ENCODE measurements at places on chromosomes 12 and 14. TPM values are rescaled to one million over a fixed set of nuclear protein-coding genes. Genes with fewer than 3 reads are reported as not detected.

The PLEK2 gene
- not detected for total RNA-seq

GRCh38 chr14:69281450-69282169 is 21.7 kb downstream of the GALNT16 start:
- no peak for DNase-seq

GRCh38 chr14:32939254-32940065 is 781 bp downstream of the NPAS3 start:
- DNase-seq: no peak

DNA sequence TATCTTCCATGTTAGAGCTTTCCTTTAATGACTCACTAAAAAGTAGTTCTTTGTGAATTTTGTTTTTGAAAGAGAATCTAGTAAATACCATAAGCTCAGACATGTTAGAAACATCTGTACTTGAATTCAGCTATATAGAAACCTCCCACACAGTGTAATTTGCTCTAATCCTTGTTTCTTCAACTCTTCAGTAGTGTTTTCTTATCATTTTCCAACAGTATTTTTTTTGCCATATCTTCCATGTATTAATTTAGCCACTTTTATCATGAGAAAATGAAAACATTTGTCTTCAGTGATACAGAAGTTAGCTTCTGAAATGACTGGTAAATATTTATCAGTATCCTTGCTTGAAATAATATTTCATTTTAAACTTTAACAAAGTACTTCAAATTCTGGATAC is 73.6 kb downstream of the ARID2 start:
- no peak for DNase-seq

- peak; percentile 49 for DNase-seq
Measured at GRCh38 chr12:53754633-53755264, 3.0 kb upstream of the CISTR start.

The ITGB7 gene
- 207 TPM for total RNA-seq

DNA sequence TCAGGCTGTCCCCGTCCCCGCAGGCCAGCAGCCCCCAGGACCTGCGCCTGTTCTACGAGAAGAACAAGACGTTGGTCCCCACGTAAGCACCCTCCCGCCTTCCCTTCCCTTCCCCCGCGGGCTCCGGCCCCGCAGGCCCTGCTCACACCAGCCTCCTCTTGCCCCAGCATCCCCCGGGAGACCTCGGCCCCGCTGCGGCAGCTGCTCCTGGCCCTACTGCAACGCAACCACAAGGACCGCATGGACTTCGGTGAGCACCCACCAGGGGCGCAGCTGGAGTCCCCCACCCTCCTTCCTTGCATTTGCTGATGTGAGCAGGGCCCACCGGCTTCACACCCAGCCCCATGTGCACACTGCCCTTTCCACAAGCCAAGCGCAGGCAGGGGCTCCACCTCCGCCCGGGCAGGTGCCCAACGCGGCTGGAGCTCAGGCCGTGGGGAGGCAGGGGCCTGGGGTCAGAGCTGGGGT is 15.4 kb downstream of the ULK1 start:
- DNase-seq: no peak

DNA sequence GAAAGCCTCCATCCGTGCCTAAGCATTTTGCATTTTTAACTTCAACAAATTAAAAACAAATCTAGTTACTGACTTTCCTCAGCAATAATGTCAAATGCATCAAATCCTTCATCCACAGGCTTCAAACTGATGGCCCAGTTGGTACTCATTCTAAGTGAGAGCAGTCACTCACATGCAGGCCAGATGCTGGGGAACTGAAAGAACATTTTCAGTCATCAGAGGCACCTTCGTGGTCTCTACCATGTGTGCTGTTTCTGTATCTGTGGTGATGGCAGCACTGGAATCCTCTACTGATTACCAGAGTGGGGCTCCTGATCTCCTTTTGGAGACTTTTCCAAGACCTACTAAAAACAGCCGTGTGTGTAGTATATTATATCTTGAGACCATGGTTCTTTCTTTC is 145.2 kb downstream of the PRIMA1 start:
- DNase-seq: no peak

DNA sequence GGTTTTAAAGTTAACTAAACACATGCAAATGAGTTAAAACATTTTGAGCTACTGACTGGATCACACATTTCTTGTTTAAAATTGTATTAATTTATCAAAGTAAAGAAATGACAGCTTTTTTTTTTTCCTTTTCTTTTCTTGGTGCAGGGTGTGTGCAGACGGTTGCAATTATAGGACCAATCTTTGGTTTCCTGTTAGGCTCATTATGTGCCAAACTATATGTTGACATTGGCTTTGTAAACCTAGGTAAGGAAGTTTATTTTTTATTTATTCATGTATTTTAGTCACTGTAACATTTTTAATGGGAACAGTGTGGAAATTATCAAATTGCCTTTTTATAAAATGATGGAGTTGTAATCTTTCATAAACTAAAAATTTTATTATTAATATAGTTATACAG is 21.9 kb downstream of the SLCO1C1 start:
- no peak for DNase-seq

GRCh38 chr12:47769234-47770085 is 3.6 kb upstream of the SLC48A1 start:
- no peak for DNase-seq

- no peak for DNase-seq
Measured at GRCh38 chr14:104537613-104537988, 42.0 kb upstream of the C14orf180 start.

GRCh38 chr14:63752449-63753169 is 24.7 kb upstream of the SGPP1 start:
- DNase-seq: no peak

DNA sequence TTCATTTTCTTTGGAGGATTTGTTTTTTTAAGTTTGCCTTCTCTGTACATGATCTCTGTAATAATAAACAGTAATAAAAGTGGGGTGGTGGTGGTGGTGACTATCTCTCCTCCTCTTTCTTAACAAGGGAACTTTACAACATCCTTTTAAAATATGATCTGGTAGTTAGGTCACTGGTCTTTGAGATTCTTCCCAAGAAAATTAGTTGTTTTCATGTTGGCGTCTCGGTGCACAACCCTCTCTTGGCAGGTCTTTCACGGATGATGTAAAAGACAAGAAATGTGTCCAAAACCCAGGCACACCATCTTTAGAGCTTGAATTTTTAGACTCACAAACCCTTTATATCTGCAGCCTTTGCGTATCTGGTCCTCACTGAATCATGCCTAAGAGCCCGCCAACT is 488.5 kb upstream of the TBX3 start:
- DNase-seq: no peak

The SERPINA9 gene
- total RNA-seq: not detected

- DNase-seq: no peak
Measured at GRCh38 chr14:70239802-70240201, 51.1 kb upstream of the SLC8A3 start.

DNA sequence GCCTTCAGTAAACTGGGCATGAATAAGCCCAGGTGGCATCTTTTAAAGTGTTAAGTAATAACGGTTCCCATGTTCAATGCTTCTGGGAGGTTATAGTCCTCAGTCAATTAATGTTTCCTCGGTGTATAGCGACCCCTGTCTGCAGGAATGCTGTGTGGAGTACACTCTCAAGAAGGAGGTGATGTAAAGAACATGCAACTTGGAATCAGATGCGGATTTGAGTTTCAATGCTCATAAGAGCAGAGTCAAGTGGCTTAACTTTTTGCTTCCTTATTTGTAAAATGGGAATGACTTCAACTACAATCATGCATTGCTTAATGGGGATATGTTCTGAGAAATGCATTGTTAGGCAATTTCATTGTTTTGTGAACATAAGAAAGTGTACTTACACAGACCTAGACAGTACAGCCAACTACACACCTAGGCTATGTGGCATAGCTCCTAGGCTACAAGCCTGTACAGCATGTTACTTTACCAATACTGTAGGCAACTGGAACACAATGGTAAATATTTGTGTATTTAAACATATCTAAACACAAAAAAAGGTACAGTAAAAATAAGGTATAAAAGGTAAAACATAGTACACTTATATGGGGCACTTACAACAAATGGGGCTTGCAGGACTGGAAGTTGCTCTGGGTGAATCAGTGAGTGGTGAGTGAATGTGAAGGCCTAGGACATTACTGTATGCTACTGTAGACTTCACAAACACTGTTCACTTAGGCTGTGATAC is 6.7 kb upstream of the MRPS35 start:
- peak; percentile 77 for DNase-seq

The KRT78 gene
- total RNA-seq: not detected

- peak; percentile 90 for DNase-seq
Measured at GRCh38 chr14:60561845-60562746, 53.1 kb downstream of the SIX6 start.

The MMP19 gene
- not detected for total RNA-seq

- DNase-seq: no peak
Measured at GRCh38 chr14:50967103-50967502, 22.8 kb upstream of the PYGL start.

The HOTAIR gene
- 3.6 TPM for total RNA-seq

The NEUROD4 gene
- total RNA-seq: not detected

DNA sequence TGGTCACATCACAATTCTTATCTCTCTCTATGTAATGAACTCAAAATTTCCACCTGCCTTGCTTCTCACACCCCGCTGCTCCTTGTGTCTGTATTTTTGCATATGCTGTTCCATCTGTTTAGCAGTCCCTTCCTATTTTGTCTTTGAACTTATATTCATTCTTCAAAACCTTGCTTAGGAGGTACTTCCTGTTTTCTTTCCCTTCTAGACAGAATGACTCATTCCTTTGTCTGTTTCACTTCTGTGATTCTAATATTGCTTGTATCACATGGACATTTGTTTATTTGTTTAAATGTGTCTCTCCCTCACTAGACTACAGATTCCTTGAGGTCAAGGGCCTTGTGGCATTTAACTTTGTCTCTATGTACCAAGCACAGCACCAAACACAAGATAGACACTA is 424.2 kb downstream of the ETNK1 start:
- DNase-seq: peak; percentile 12

- DNase-seq: no peak
Measured at GRCh38 chr12:121461048-121461447, 61.1 kb downstream of the RNF34 start.

The CLEC12A gene
- not detected for total RNA-seq

DNA sequence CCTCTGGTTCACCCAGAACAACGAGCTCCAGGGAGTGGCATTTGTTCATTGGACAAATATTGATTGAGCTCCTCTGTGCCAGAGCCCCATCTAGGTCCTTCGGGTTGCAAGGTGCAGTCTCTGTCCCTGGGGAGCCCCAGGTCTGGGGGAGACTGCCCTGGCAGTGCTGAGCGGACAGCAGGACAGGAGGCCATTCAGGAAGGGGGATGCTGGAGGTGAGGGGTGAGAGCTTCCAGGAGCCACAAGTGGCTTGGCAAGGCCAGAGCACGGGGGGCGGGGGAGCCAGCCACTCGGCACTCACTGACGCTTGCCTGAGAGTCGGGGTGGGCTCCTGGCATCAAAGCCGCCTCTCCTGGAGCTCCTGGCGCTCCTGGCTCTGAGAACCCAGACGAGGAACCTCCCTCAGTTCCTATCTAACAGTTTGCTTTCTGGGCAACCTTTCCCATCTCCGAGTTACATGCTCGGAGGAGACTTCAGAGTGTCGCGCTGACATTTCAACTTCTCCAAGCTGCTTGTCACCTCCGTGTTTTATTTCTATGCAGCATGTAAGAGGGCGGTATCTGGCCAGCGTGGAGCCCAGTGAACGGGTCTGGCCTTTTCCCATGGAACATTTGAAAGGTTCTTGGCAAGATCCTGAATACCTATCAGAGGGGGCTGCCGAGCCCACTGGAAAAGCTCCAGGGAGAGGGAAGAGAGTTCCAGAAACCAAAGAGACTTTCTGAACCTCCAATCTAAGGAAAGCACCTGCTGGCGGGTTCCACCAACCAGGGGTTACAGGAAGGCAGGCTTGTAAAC is 62.0 kb upstream of the BCL11B start:
- DNase-seq: no peak

DNA sequence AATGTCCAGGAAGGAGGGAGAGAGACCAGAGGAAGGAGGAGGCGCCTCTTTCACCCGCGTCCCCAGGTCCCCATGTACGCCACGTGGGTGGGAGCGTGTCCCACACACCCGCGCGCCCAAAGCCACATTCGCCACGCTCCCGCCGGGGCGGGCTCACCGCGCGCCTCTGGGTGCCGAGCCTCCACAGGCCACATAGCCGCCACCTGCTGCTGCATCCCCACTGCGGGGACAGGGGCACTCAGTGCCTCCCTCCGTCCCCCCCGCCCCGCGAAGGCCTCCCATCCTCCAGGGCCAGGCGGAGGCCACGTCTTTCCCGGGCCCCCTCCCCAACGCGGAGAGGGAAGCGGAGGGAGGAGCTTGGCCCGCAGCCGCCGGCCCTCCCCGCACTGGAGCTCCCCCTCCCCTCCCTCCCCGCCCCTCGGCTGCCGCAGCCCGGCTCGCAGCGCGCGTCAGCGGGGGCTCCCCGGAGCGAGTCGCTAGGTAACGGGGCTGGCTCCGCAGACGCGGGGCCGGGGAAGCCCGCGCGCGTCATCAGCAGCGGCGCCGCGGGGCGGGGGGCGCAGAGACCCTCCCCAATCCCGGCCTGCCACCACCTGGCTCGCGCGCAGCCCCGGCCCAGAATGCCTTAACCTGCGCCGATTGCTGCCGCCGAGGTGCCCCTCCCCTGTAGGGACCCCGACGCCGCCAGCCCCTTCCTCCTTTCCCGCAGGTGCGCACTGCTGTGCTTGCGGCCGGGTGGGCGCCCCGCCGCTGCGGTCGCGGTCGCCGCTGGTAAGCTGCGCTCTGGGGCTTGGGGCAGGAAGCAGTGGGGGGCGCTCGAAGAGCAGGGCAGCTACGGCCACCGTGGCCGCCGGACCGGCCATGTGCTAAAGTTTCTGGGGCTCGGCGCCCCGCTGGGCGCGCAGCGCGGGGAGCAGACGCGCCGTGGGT is 536 bp upstream of the TUNAR start:
- no peak for DNase-seq

- DNase-seq: no peak
Measured at GRCh38 chr14:32224737-32225377, 21.8 kb upstream of the RNU6-8 start.

GRCh38 chr14:75619548-75619947 is 41.1 kb downstream of the ERG28 start:
- DNase-seq: no peak

DNA sequence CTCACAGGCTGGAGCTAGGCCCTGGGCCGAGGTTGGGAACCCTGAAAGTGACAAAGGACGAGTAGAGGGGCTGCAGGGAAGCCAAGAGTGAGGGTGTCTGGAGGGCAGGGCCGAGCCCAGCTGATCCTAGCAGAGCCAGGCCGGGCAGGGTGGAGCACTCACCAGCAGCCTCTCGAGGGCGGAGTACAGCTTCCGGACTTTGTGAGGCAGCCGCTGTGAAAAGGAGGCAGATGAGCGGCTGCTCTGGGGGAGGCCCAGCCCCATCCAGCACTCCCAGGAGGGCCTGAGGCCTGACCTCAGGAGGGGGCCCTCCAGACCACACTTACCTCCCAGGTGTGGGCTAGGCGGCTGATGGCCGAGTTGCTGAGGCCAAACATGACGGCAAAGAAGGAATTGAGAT is 14.7 kb upstream of the ENDOU start:
- peak; percentile 79 for DNase-seq

DNA sequence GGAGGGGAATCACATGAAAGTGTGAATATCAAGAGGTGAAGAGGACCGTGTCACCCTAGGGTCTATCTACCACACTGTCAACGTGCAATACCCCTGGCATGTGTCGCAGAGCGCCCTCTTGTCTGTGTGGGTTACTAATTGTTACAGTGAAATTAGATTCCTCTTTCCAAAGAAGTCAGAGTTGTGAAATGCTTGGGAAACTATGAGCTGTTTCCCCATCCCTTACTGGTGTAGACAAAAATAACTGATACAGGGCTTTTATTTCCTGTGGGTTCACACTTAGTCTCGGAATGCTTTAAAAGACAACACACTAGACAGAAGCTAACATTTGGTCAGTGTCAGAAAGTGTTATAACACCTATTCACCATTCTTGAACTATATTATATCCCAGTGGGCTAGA is 597.3 kb downstream of the NRXN3 start:
- no peak for DNase-seq
